Effector CD4-positive, alpha-beta T cell (primary cell): ENCODE measurements at places on chromosomes 12 and 14.

DNA sequence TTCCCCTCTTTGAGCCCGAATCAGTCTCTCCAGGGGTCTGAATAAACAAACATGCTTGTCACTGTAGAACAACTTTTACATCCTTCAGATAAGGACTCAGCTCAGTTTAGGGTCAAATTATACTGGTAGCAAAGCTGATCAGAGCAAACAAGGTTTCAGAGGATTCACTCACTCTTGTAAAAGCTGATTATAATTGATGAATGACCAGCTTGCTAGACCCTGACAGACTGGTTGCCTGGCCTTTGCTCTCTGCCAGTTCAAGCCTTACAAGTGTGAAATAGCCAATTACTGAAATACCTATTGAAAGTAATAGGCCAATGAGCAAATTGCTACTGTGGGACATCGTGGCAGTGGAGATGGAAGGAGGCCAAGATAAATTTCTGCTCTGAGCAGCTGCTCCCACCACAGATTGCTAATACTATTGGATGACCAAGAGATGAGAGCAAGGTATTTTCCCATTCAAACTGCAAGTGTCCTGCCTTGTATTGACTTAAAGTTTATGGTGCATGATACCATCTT, 177.6 kb downstream of the PDZRN4 start:
- DNase-seq: no peak

GRCh38 chr14:83208341-83208740, 1674.7 kb upstream of the SEL1L start:
- DNase-seq: no peak

DNA sequence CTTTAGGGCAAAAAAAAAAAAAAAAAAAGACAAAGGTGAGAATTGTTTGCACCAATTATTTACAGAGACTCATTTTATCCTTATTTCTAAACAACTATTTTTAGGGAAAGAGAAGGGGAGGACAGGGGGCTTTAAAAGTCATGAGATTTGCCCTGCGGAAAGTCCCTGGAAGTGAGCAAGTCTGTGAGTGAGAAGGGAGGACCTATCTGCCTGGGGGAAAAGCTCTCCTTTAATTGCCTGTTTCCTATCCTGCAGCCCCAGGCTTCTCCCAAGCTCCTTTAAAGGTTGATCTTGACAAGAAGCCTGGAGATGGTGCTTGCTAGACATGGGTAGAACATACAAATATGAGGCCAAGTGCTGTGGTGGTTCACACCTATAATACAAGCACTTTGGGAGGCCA, 8.3 kb upstream of the CHST11 start:
- no peak for DNase-seq

DNA sequence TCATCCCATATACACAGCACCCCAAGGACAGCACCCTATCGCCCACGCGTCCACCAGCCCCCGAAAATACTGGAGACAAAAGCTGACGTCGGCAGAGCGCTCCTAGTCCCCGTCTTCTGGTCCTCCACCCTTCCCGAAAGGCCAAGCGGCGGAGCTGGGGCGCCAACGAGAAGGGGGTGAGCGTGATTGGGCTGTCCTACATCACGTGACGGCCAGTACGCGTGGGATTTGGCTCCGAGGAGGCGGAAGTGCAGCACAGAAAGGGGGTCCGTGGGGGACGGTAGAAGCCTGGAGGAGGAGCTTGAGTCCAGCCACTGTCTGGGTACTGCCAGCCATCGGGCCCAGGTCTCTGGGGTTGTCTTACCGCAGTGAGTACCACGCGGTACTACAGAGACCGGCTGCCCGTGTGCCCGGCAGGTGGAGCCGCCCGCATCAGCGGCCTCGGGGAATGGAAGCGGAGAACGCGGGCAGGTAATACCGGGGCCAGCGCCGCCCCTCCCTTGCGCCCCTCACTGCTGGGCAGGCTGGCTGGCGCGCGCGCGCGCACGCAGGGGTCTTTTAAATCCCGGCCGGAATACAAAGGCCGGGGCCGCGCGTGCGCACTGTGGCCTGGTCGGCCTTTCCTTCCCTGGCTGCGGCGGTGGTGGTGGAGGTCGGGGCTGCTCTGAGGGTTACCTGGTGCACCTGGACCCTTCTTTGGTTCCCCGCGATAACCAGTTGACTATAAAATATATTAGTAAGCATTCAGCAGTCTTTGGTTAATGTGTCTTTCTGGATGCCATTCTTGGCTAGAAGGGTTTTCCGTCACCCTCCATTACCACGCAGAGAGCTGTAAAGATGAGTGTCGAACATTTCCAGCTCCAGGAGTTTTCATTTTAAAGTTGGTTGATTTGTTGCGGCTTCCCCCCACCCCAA, at the start of gene TDG:
TDG (plus strand) TSS at position 283 of the 915 bp plus-strand sequence; CDS start at position 449, 166 bp downstream.
- peak; percentile 97 for DNase-seq

DNA sequence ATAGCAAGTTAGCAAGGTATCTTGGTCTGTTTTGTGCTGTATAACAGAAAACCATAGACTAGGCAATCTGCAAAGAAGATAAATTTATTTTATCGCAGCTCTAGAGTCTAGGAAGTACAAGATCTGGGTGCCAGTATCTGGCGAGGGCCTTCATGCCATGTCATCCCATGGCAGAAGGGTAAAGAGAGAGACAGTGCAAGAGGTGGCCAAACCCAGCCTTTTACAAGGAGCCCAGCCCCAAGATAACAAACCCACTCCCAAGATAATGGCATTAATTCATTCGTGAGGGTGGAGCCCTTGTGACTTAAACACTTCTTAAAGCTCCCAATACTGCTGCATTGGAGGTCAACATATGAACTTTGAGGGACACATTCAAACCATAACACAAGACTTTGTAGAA, 16.9 kb downstream of the RPS29 start:
- no peak for DNase-seq

DNA sequence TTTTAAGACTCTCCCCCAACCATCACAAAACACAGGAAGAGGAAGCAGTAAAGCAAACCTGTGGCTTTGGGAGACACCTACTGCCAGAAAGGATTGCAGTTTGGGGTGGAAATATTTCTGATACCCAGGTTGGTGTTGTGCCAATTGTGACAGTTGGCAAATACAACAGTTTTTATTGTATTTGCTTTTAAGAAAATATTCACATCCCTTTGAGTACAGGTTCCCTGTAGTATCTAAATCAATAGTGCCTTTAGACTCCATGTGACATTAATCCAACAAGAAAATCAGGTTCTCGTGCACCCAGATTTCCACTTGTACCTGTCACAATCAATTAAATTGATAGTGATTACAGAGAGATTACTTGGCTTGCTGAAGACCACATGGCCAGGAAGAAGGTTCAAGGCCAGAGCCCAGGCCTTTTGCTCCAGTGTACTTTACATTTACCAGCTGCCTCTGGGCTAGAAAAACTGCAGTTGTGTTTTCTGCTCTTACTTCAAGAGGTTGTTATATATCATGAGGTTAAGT, 361.2 kb downstream of the ATP23 start:
- no peak for DNase-seq

- no peak for DNase-seq
Observed at GRCh38 chr12:41908206-41908605, 236.5 kb downstream of the GXYLT1 start.

DNA sequence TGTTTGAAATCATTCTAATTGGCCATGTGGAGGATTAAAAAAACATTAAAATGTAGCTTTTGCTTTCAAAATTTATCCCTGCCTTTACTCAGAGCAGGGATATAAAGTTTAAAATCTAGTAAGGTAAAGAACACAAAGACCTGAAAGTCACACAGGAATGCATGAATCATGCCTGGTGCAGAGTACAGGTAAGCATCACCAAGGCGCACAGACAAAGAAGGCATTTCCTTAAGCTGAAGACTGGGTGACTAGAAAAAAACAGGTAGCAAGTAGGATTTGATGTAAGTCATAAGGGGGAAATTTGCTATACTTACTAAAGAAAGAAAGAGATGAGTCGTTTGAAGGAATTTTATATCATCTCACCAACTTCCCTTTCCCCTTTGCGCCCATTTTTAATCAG, 405.6 kb downstream of the GXYLT1 start:
- DNase-seq: no peak

- no peak for DNase-seq
Observed at GRCh38 chr12:30012816-30013450, 229.2 kb upstream of the TMTC1 start.

- no peak for DNase-seq
Observed at GRCh38 chr12:118846416-118846815, 134.9 kb upstream of the SRRM4 start.

GRCh38 chr12:47610686-47611252, 95.1 kb downstream of the RPAP3 start:
- no peak for DNase-seq

- DNase-seq: no peak
Observed at GRCh38 chr14:72736786-72737559, 156.9 kb downstream of the DPF3 start.

DNA sequence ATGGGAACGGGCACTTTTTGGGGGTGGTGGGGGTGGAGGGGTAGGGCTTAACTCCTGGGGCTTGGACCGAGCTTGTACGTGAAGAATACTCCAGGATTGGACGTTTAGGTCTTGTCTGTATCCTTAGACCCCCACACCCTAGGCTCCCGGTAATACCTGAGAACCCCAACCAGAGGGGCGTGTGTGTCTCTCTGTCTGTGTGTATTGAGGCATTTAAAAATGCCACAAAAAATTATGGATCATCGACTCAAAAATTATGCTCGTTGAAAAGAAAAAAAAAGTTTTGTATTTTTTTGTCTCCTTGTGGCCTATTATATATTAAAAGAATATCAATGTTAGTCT, 459 bp downstream of the PPFIBP1 start:
- no peak for DNase-seq

- DNase-seq: no peak
Observed at GRCh38 chr12:124852911-124853427, 10.7 kb downstream of the SCARB1 start.

GRCh38 chr12:8048906-8049305, 16.4 kb downstream of the FOXJ2 start:
- DNase-seq: no peak

- DNase-seq: no peak
Observed at GRCh38 chr12:43057566-43057965, 468.0 kb upstream of the PRICKLE1 start.

DNA sequence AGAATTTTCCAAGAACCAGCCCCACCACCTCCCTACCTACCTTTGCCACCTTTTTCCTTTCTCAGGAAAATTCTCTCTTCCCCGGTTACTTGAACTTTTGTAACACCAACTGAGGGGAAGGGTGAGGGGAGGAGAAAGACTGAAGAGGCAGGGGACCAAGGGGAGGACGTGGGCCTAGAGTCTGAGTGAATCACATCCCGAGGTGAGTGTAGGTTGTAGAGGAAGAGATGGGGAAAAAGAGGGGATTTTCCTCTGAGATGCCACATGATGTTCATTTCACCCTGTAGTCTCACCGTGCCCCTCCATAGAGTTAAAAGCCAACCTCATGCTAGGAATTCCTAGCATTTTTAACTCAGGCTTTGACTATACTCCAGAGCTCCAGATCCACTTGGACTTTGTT, 311.8 kb downstream of the RPAP3 start:
- no peak for DNase-seq

DNA sequence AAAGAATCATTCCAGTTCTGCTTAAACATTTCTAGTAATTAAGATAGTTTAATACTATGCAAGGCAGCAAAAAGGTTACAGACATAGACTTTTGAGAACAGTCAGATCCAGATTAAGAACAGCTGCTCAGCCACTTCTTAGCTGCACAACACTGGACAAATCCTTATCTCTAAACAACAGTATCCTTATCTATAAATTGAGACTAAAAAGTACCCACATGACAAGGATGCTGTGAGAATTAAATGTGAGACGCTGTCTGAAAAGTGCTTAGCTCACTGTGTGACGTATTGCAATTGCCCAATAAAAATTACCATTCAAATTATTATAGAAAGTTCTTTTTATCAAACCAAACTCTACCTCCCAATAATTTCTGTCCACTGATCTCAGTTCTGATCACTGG, 35.5 kb downstream of the BORCS5 start:
- no peak for DNase-seq

GRCh38 chr12:90456248-90456647, 498.7 kb downstream of the CCER1 start:
- DNase-seq: no peak

GRCh38 chr14:94027566-94028449, 1.7 kb downstream of the OTUB2 start:
- no peak for DNase-seq

DNA sequence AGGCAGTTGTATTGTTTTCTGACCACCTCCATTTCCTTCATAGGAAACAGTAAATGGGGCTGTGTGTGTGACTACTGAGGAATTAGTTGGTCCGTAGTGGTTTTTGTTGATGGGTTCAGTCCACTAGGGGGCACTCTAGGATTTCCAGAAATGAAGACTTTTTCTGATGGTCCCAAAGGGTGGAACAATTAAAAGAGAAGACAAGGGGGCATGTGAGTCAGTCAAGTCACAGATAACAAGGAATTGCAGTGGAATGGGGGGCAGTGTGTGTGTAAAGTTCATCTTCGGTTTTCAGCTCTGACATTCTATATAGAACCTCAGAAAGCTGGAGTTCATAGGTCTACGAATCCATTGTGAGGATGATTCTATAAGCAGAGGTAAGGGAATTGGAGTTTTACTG, 186.6 kb upstream of the OR4E1 start:
- DNase-seq: peak; percentile 25

GRCh38 chr12:105671720-105672119, 341.2 kb downstream of the C12orf75 start:
- DNase-seq: no peak

DNA sequence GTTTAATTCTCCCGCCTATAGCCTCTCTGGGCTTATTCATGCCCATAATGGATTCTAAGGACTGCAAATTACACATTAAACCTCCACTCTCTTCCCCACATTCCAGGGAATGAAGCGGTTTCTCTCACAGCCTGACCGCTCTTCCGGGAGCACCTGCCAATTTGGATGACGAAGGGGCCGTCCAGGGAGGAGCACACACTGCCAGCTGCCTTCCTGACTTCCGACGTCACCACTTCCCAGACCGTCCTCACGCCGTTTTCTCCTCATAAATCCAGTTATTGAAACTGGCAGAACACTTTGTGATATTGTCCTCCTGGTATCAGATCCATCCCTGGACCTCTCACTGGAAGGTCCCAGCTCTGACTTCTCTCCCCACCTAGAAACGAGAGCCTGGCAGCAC, 87.6 kb downstream of the GCH1 start:
- DNase-seq: no peak

- DNase-seq: no peak
Observed at GRCh38 chr12:105120551-105120950, 13.0 kb downstream of the WASHC4 start.

- DNase-seq: no peak
Observed at GRCh38 chr12:98485792-98486340, 29.5 kb upstream of the TMPO start.

GRCh38 chr14:28426960-28427359, 339.6 kb upstream of the FOXG1 start:
- DNase-seq: no peak

DNA sequence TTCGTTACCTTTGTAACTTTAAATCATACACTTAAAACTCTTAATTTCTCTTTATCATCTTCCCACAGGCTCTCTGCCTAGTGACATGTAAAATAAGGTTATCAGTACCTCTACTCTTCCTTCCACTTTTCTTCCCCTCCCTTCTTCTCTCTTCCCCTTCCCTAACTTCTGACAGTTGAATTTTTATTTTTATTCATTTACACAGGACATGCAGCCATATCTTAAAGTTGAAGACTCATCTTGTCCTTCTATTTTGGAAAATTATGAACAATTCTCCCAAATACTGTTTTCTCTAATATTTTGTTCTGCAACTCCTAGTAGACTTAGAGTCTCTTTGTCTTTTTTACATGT, 263.9 kb downstream of the FBXL14 start:
- DNase-seq: no peak

- DNase-seq: no peak
Observed at GRCh38 chr12:11773889-11774677, 124.6 kb downstream of the ETV6 start.

- no peak for DNase-seq
Observed at GRCh38 chr12:94228488-94228907, 80.1 kb downstream of the PLXNC1 start.
